ENCODE measurements at places on chromosomes 4 and X.

- no peak for DNase-seq
These were observed 12.2 kb upstream of the POU3F4 start for GRCh38 chrX:83495898-83496297.

DNA sequence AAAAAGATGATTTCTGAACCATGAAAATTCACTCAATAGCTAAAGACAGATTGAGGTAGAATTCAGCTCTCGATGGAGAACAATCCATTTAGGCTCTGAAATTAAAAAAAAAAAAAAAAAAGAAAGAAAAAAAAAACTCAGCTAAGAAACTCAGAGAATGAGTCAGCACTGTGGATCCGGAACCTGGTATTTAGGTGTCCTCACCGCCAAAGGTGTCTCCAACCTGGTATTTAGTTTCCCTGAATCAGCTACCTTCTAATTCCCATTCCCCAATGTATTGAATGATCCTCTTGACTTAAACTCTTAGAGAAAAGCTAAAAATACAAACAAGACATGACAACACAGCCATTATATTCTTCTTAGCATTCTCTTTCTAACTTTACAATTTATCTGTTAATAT lies 150.3 kb upstream of the RASGEF1B start:
- DNase-seq = no peak

DNA sequence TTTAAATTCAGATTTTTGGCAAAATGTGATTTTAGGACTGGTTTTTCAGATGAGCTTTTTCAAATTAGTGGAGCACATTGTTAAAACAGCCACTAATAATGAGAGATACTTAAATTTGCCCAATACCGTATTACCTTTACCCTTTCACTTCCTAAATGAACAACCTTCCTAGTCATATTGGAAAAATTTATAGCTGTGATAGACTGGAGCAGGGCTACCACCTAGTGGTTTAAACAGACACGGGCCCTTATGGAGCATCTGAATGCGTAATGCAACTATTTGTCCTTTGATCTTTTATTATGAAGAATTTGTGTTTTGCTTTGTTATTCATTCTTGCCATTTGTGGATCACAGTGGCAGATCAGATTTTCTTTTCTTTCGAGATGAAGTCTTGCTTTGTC lies 72.7 kb downstream of the KDM6A start:
- DNase-seq = peak; percentile 40

GRCh38 chrX:111098874-111099273 lies 2.9 kb downstream of the PAK3 start:
- DNase-seq = peak; percentile 24

GRCh38 chrX:71181558-71181909 lies 36.9 kb downstream of the NLGN3 start:
- no peak for DNase-seq

DNA sequence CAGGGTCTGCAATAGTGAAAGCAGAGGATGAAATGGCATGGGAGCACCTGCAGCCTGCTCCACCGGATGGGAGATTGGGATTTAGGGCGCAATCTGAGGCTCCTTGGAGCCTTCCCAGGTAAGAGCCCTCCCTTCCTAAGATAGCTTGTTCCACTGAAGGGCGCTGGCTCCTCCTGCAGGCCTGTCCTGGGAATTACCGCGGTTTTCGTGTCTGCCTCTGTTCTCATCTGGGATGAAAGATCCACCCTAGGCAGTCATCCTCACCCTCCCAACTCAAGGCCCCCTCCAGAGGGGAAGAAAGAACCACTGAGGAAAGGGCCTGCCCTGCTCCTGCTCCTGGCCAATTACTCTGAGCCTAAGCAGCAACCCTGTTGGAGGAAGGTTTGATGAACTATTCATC lies 547.5 kb downstream of the SMARCA1 start:
- DNase-seq = peak; percentile 72

GRCh38 chr4:37615720-37616063 lies 70.5 kb downstream of the RELL1 start:
- DNase-seq = no peak

GRCh38 chr4:152117054-152117453 lies 356.2 kb upstream of the GATB start:
- DNase-seq = no peak

All from HT-29 (cell line).